Smooth muscle cell of the brain vasculature (primary cell): ENCODE measurements at places on chromosomes 13 and 19.

DNA sequence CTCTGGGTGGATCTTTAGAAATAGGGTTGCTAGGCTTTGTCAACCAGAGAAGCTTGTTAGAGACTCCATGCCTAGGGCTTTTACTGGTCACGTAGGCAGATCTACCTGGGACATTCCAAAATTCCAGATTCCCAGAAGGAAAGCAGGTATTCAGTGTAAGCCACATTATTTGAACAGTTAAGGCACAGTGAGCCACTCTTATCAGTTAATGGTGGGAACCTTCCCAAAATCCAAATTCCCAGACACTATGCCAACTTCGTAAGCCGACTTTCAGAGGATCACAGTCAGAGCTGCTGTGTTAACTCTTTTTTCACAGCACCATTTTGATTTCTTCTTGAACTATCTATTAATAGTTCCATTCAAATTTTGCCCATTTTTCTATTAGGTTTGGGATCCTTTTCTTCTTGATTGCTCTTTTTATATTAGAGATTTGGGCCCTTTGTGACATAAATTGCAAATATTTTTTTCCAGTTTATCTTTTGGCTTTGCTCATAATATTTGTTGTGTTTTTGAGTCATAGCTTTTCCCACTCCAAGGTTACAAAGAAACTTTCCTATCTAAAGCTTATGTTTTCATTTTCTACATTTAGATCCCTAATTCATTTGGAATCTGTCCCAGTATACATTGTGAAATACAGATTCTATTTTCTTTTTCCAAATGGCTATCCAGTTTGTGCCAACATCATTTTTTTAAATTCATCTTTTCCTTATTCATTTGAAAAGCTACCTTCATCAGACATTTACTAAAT lies 77.3 kb downstream of the DHRS12 start:
- no peak for DNase-seq

DNA sequence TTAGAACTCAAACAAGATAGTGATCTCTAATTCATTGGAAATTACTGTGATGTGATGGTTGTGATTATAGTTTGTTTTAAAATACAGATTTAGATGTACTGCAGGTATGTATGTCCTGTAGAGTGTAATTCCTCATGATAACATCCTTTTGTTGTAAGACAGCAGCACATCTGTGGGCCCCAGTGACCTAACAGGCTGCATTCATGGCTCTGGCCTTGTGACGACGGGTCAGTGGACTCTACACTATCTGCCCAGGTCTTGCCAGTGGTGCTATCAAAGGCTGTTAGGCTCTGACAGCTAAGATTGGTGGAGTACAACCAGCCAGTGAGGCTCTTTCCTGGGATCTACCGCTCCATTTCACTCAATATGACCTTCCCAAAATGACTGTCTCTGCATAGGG lies 158.4 kb downstream of the MTUS2 start:
- DNase-seq = no peak

DNA sequence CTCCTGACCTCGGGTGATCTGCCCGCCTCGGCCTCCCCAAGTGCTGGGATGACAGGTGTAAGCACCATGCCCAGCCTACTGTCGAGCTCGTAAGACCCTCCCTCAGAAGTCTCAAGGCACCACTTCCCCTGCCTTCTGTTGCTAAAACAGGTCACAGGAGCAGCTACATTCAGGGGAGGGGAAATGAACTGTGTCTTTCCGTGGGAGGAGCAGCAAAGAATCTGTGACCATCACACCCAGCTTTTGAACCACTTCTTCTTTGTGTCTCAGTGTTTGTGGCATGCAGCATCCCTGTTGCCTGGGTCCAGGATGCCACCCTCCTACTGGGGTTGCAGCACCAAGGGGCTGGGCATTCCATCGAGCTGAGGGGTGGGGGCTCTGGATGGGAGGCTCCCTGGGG lies 7.7 kb upstream of the CSNK1G2 start:
- DNase-seq = no peak

GRCh38 chr19:31054430-31054829 lies 294.8 kb downstream of the TSHZ3 start:
- peak; percentile 36 for DNase-seq

DNA sequence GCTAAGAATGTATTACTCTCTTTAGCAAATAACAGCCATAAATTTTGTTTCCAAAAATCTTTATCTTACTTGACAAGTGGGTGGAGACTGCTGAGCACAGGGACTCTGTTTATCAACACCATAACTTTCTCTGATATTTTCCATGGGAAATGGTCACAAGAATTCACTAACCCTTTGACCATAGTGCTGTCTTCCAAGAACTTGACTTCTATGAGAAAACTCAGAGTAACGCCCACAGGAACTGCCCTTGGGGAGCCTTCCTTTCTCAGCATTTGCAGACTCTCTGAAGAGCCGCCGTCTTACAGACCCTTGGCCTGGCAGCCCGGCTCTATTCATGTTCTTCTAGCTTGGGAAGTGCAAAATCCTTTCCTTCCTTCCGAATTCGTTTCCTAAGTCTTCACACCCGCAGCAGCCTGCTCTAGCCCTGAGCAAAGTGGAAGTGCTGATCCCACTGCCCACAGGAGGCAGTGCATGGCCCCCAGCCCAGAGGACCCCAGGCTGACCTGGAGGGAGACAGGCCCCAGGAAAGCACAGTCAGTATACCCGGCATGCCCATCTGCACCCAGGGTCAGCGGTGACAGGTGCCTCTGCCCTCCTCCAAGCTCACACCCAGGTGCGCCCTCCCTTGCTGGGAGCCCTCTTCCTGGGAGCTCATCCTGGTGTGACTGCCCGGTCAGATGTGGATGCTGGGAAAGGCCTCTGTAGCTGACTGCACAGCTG lies 10.2 kb downstream of the GAS6 start:
- DNase-seq = no peak

- DNase-seq = no peak
Measured at GRCh38 chr19:39709026-39709872, 5.0 kb downstream of the LGALS14 start.

DNA sequence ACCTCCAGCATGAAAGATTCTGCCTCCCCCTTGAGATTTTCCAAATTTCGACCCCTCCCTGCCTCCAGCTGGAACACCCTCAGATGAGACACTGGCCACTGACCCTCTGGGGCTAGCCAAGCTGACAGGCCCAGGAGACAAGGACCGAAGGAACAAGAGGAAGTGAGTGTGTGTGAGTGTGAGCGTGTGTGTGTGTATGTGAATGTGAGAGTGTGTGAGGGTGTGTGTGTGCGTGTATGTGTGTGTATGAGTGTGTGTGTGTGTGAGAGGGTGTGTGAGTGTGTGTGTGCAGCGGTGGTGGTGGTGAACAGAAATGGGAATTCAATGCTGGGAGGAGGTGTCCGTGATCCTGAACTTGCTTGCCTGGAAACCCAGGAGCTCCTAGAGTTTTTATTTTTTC lies 13.8 kb downstream of the HRC start:
- no peak for DNase-seq

DNA sequence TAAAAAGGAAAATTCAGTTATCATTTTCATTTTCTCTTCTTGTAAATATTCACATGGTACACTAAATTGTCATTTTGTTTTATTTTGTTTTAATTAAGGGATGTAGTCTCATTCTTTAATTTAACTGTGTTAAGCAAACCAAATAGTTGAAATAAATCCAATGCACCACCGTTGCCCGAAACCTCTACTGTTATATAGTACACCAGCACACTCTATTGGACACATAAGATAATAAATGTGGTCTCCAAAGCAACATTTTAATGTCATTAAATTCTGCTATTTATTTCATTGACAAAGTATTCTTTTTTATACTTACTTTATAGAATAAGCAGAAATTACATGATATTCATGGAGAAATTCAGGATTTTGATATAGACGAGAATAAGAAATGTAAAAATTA lies 156.4 kb upstream of the FREM2 start:
- DNase-seq = no peak

- no peak for DNase-seq
Measured at GRCh38 chr13:102598061-102598460, 1.3 kb downstream of the TPP2 start.

- DNase-seq = no peak
Measured at GRCh38 chr19:16605553-16605994, 22.4 kb downstream of the MED26 start.

DNA sequence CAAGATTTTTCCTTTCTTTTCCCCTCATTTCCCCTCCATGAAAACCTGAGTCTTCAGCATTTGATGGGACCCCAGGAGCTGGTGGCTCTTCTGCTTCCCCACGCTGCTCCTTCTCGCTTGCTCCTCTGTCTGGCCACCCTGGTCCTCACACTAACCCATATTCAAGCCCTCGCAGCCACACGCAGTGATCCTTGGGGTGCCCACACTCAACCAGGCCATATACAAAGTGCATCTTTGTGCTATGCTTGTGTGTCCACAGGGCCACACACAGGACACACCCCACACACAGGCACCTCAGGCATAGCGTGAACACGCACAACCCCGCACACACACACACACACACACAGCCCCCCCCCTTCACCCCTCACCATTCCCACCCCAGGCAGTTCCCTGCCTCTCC lies 132.1 kb downstream of the URI1 start:
- DNase-seq = no peak

DNA sequence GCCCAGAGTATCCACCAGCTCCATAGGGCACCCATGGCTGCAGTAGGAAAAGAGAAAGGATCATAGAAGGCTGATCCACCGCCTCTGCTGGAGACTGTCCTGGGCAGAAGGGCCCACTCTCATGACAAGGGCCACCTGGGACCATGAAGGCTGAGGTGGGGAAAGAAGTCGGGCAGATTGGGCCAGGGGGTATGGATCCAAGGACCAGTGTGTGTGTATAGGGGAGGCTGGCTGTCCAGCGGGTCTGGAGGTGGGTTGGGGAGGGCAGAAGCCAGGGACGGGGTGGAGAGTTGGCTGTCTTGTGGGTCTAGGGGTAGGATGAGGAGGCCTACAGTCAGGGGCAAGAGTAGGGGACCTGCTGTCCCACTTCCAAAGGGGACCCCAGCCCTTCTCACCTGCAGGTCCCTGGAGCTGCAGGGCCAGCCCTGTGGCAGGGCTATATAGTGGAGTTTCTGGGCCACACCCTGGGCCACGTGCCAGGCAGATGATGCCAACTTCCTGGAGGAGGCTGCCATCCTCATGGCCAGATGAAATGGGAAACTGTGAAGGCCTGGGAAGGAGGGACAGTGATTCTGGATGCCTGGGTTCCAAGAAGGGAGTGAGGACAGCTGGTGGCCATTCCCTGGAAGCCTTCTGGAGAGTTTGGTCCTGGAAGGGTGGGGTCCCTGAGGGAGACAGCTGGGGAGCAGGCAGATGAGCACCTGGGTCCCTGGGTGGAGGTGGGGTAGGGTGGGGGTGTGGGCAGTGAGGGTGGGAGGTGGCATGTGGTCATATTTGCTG lies at the start of gene FCGBP:
Gene FCGBP (minus strand): TSS at position 51 of the 780 bp plus-strand sequence.
- DNase-seq = no peak

- no peak for DNase-seq
Measured at GRCh38 chr19:52070496-52070895, 21.9 kb upstream of the ZNF432 start.

GRCh38 chr13:27524981-27525975 lies 74.9 kb upstream of the MTIF3 start:
- DNase-seq = no peak

- no peak for DNase-seq
Measured at GRCh38 chr19:50697414-50698124, 22.0 kb downstream of the SHANK1 start.

DNA sequence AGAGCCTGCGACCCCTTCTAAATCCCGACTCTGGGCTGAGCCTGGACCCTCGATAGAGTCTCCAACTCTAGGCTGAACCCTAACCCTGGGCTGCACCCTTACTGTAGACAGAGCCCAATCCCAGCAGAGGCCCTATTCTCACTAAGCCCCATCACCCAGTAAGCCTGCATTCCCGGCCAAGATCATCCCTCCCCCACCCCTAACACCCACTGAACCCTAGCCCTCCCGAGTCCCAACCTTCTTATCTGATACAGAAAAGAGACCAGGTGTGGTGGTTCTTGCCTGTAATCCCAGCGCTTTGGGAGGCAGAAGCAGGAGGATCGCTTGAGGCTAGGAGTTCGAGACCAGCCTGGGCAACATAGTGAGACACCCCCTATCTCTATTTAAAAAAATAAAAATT lies 2.6 kb upstream of the TNFAIP8L1 start:
- DNase-seq = no peak

GRCh38 chr19:892243-892893 lies 619 bp downstream of the MED16 start:
- DNase-seq = no peak

DNA sequence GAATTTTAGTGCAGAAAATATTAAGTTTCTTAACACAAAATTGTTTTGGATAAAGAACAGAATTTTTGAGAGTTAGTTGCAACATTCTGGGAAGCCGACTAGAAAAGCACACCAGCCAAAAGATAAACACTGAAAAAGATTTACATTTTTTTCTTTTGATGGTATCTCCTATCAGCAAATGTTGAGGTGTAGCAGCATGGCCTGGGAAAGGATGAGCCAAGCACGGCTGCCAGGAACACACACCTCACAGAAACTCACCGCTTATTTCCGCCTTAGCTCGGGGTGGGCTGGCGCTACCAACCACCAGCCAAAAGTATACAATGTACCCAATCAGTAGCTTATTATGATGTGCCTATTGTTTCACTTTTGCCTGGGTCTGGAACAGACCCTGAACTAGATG lies 134.7 kb downstream of the MIPEP start:
- no peak for DNase-seq

DNA sequence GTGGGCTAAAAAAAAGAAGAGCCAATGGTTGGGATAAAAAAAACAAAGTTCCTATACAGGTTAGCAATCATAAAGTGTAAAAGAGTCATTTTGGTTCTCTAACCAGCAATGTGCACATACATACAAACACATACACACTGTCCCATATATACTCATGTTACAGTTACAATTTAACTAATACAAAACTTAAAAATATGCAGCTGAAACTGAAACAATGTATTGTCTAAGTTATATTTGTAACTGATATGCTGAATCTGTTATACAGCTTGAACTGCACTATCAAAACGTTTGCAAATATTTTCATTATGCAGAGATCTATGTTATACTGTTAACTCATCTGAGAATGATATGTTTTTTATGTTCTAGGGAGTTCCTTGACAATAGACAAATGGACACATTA lies 173.7 kb downstream of the KLF12 start:
- DNase-seq = no peak

DNA sequence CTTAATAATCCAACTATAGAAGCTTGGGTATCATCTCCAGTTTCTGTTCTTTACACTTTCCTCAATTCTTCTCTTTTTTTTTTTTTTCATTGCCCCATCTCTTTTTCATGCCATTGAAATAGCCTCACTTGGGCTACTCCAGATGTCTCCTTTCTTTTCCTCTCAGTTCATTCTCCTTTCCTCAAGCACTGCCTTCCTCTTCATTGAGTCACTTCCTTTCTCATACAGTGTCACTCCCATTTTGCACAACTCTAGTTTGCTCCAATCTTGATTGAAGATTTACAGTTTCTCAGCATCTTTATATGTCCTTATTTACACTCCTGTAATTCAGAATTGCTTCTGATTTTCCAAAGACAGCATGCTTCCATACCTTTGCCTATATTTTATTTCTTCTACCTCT lies 61.3 kb downstream of the IPO5 start:
- no peak for DNase-seq

GRCh38 chr19:1211494-1212234 lies 6.1 kb downstream of the STK11 start:
- no peak for DNase-seq

- DNase-seq = no peak
Measured at GRCh38 chr19:33471111-33471996, 50.2 kb downstream of the PEPD start.
